ENCODE measurements at places on chromosomes 5 and 9.

GRCh38 chr5:149618581-149619248 lies 37.4 kb downstream of the ARHGEF37 start:
- no peak for DNase-seq

DNA sequence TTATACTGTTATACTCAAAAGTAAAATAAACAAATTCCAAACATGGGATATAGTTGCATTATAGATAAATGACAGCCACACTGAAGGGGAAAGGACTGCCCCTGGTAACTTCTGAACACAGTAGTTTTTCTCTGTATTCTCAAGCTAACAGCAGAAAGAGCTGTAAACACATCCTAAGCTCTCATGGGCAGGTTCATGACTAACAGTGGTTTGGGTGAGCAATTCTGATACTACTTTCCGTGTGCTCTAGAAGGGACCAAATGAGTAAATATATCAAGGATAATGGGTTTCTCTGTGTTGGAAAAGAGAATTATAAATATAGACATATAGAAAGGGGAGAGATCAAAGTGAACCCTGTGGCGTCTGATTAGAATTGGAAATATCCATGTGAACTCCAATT lies 2.2 kb upstream of the LCN6 start:
- DNase-seq = no peak

DNA sequence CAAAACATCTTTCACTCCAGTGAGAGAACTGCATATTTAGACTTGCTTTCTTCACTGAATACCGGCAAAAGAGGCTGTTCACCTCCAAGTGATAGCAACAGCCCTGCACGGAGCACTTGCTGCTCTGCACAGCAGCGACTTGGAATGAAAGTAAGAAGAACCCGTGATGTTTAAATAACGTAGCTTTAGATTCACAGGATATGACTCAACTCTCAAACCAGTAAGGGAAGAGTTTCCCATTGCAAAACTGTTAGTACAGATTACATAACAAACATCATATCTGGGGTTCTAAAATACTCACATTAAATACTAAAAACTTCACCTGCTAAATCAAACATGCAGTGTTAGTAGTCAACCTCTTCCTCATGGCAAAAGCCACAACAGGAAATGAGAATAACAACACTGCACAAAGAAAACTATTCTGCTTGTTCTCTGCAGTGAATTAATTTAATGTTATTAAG lies 203.4 kb downstream of the MCTP1 start:
- DNase-seq = no peak

GRCh38 chr9:72400866-72401265 lies 35.9 kb upstream of the ZFAND5 start:
- DNase-seq = no peak

- DNase-seq = no peak
These were observed 124.7 kb upstream of the TBC1D2 start for GRCh38 chr9:98380065-98380681.

DNA sequence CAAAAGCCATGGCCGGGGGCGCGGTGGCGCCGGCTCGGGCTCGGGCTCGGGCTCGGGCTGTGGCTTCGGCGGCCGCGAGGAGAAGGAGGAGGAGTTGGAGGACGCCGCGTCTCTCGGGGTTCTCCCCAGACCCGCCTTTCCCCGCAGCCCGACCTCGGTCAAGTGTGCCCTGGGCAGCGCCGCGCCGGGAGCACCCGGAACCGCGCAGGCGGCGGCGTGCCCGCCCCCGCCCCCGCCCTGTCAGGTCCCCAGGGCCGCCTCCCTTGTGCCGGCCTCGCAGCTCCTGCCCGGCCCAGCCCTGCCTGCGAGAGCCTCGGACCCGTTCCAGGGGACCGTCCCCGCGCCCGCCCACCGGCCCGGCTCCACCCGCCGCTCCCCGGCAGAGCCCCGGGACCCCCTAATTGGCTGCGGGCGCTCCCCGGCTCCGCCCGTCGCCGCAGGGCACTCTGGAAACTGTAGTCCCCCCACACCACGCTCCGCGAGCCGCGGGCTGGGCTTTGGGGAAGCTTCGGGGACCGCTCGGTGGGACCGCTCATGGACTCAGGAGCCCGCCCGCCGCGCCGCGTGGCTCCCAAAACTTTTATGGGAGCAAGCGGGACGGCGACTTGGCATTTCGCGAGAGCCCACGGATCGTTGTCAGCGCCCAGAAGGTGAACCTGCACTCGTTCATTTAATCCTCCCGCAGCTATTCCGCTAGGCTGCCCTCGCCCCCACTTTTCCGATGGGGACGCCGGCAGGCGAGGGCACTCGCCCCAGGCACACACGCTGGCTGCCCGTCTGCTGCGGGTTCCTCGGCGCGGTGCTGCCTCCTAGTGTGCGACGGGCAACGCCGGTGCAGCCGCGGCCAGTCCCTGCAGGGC lies at the start of gene STK10:
Gene STK10 (minus strand): TSS at position 192 of the 860 bp plus-strand sequence. CDS start 182 bp downstream, at position 10.
- peak; percentile 90 for DNase-seq

GRCh38 chr5:73204332-73204731 lies 31.3 kb downstream of the TMEM174 start:
- DNase-seq = no peak

GRCh38 chr5:129460936-129461710 lies 1.0 kb downstream of the ADAMTS19 start:
- peak; percentile 79 for DNase-seq

- DNase-seq = no peak
These were observed 132.9 kb upstream of the ICE1 start for GRCh38 chr5:5289537-5289936.

DNA sequence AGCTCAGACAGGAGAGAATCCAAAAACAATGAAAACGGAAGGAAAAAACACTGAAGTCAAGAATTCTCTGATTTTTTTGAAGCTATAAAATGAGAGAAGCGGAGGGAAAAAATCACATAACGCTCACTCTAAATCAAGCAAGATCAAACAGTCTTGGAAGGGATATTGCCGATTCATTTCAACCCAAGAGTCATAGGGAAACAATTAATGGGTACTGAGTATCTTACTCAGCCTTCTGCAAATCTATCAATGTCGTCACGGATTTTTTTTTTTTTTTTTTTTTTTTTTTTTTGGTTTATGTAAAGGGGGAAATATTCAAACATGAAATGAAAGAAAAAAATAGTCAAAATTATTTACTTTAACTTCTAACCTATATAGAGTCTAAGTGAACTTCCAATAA lies 9.5 kb downstream of the MEF2C start:
- DNase-seq = no peak

GRCh38 chr5:77632526-77633206 lies 5.8 kb downstream of the OTP start:
- DNase-seq = no peak

GRCh38 chr5:60648175-60648574 lies 51.8 kb downstream of the DEPDC1B start:
- DNase-seq = no peak

- DNase-seq = no peak
These were observed 123.3 kb upstream of the MVB12B start for GRCh38 chr9:126203313-126203712.

- DNase-seq = no peak
These were observed 555.8 kb upstream of the CLINT1 start for GRCh38 chr5:158414780-158415179.

GRCh38 chr9:98992885-98993569 lies 49.3 kb downstream of the COL15A1 start:
- DNase-seq = peak; percentile 37

- no peak for DNase-seq
These were observed 51.1 kb downstream of the FNIP1 start for GRCh38 chr5:131745703-131746102.

DNA sequence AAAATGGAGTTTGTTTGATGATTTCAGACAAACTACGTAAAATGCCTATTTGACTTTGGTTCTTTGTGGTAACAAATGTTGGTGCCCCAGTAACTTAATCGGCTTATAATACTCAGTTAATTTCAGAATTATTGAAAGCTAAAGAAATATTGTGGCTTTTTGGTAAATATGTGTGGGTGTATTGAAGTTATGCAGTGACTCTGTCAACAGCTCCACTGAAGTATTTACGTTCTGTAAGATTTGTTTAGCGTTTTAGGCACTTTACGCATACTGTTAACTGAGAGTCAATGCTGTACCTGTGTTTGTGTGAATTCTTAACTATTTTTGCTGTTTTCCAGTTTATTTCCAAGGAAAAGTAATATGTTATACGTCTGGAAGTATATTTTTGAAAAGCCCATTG lies 2.2 kb downstream of the RAD23B start:
- DNase-seq = no peak

GRCh38 chr5:42991404-42992087 lies 48.6 kb downstream of the ANXA2R start:
- DNase-seq = no peak

DNA sequence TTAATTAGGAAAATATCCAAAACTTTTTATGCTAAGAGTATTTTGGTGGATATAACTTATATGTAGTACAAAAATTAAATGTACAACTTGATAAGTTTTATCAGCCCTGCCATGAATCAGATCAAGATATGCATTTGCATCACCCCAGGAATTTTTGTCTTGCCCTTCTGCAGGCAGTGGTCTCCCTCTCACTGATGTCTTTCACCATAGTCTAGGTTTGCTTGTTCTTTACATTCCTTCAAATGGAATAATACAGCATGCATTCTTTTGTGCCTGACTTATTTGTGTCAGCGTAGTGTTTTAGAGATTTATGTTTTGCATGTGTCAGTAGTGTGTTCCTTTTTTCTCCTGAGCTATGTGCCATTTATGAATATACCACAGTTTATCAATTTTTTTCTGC lies 36.4 kb downstream of the RNF180 start:
- no peak for DNase-seq

GRCh38 chr9:1083325-1083913 lies 33.3 kb downstream of the DMRT2 start:
- peak; percentile 72 for DNase-seq

- no peak for DNase-seq
These were observed 219.0 kb downstream of the BNC2 start for GRCh38 chr9:16651446-16651964.

GRCh38 chr9:90641086-90641485 lies 1.5 kb downstream of the DIRAS2 start:
- DNase-seq = no peak

GRCh38 chr9:72586388-72587130 lies 65.2 kb downstream of the TMC1 start:
- no peak for DNase-seq

DNA sequence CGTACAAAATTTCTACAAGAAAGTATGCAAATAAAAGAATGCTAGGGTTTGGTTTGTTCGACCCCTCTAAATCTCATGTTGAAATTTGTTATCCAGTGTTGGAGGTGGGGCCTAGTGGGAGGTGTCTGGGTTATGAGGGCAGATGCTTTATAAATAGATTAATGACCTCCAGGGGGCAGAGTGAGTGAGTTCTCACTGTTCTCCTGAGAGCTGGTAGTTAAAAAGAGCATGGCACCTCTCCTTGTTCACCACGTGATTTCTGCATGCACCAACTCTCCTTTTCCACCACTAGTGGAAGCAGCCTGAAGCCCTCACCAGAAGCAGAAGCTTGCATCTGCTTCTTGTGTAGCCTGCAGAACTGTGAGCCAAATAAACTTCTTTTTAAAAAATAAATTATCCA lies 50.4 kb upstream of the FAM170A start:
- DNase-seq = no peak

DNA sequence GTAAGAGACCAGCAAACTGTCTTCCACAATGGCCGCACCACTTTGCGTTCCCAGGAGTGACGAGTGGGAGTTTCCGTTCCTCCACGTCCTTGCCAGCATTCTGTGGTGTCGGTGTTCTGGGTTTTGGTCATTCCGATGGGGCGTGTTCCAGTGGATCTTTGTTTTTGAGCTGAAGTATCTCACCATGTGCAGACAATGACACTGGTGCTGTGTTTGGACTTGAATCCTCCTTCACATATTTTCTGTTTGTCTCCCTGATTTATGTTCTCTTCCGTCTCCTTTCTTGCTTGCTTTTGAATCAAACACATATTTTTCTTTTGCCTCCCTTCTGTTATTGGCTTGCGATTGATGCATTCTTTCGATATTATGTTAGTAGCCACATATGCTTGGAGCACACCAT lies 60.8 kb upstream of the IRX4 start:
- no peak for DNase-seq

GRCh38 chr9:137158625-137159024 lies 11.2 kb downstream of the LRRC26 start:
- no peak for DNase-seq

GRCh38 chr5:3925022-3925421 lies 329.4 kb downstream of the IRX1 start:
- no peak for DNase-seq

- no peak for DNase-seq
These were observed 172.2 kb downstream of the CDC42SE2 start for GRCh38 chr5:131436081-131436480.

DNA sequence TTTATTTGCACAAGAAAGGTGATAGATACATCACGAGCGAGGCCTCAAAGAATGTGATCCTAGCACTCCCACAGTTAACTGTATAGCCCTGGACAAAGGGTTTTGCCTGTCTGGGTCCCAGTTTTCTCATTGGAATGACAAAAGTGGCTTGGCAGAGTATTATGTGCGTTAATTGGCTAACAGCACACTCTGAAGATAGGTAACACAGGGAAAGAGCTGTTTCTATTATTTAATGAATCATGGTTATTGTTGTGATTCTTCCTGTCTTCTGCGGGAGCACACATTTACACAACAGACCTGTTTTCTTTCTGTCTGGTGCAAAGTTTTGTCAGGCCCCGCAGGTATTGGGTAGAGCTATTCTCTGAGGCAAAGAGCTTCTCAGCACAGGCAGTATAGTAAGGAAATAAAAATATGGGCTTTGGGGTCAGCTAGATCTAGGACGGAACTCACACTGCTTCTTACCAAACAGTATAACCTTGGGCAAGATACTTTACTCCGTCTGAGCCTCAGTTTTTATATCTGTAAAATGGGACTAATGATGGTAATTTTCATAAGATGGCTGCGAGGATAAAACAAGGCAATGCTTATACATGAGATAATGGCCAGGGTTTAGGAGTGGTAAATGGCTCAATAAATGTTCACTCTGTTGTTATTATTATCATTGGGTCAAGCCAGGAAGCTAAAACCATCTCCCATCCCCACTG lies 78.9 kb downstream of the PLAC8L1 start:
- DNase-seq = no peak

- no peak for DNase-seq
These were observed 6.0 kb downstream of the PPP6C start for GRCh38 chr9:125183561-125183960.

DNA sequence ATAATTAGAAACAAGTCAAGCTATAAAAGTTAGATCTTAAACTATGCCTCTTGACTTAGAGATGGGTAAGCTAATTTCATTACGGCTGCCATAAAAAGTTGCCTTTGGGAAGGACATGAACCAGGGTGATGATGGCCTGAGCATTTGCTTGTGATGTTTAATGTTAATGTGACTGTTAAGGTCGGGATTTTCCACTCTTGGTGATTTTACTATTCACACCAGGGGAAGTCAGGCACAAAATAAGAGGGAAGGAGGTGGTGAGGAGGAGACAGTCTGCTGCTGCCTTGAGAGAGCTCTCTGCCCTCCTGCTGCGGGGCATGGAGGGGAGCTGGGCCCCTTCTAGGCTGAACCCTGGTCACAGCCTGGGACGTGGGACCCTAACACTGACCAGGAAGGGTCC lies 34.4 kb downstream of the AHRR start:
- DNase-seq = no peak

DNA sequence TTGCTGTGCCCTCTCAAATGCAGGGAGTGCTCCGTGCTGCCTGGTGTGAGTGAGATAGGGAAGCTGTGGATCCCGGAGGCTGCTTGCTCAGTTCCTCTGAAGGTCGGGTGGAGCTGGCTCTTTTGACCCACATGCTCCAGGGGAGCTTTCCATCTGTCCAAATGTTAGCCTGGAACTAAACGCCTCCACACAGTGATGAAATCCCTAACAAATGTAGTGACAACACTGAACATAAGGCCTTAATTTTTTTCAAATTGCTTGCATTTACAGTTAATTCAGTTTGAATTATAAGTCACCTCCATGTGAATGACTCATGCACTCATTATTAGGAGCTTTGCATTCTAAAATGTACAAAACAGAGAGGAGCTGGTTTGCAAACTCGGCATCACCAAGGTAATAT lies 27.0 kb downstream of the PRDM6 start:
- DNase-seq = no peak

All from type B pancreatic cell (in vitro differentiated cells).